ENCODE measurements at places on chromosomes 7 and 10. TPM values are rescaled to one million over a fixed set of nuclear protein-coding genes. Genes with fewer than 3 reads are reported as not detected.
A peak's percentile ranks its signal among the peaks of the same experiment; 100 is the strongest.

DNA sequence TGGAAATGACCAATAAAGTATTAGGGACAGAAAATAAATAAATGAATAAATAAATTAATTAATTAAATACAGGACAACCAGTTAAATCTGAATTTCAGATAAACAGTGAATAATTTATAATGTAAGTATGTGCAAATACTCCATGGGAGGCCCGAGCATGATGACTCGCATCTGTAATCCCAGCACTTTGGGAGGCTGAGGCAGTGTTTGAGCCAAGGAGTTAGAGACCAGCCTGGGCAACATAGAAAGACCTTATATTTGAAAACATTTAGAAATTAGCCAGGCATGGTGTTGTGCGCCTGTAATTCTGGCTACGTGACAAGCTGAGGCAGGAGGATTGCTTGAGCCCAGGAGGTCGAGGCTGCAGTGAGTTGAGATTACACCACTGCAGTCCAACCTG is 123.7 kb downstream of the CUL2 start:
- DNase-seq: no peak

GRCh38 chr7:54823776-54824175 is 64.8 kb upstream of the SEC61G start:
- DNase-seq: no peak

Gene DEPP1
- 172 TPM for total RNA-seq

DNA sequence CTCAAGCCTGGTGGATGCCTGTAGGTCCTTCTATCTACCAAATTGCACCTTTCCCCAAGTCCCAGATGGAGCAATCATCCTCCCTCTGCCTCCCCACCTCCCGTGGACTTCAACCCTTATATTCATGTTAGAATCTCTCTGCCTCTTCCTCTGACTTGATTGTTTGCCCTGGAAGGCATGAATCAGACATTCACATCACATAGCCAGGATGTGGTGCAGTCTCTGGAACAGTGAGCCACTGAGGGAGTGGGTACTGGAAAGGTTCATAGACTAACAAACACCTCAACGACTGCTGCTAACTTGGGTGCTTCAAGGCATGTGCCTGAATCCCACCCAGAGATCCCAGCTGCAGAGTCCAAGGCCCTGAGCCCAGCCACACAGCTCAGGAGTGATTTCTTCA is 494.0 kb downstream of the TNS3 start:
- no peak for DNase-seq

Gene PKD2L1
- not detected for total RNA-seq

Gene ARMC3
- not detected for total RNA-seq

Gene PAX2
- total RNA-seq: not detected

DNA sequence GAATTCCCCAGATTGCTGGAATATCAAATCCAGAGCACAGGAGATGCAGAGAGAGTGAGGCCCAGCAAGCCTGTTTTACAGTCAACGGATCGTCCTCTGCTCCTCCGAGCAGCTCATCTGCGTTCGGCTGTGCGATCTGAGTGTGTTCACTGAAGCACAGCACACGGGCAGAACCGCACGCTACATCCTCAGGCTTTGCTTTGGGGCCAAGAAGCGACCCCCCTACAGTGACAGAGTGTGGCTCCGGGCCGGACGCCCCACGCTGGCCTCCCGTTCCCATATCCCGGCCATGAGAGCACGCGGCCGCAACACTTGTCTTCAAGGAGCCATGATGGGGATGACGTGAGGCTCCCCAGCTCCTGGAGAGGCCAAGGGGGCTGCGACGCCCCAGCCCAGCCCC is 431.4 kb downstream of the DNAJB6 start:
- DNase-seq: no peak

- no peak for DNase-seq
These were observed at the start of gene HIP1 for GRCh38 chr7:75738604-75738974. Gene HIP1 (minus strand): TSS chr7:75738941. CDS start chr7:75738920, 21 bp downstream.

- DNase-seq: peak; percentile 80
These were observed 32.4 kb downstream of the UNC5B start for GRCh38 chr10:71244431-71245419.

- DNase-seq: no peak
These were observed 116.1 kb downstream of the INSYN2A start for GRCh38 chr10:127080317-127080716.

GRCh38 chr7:148397985-148398384 is 192.6 kb upstream of the C7orf33 start:
- no peak for DNase-seq

Gene MEOX2
- 8.1 TPM for total RNA-seq

DNA sequence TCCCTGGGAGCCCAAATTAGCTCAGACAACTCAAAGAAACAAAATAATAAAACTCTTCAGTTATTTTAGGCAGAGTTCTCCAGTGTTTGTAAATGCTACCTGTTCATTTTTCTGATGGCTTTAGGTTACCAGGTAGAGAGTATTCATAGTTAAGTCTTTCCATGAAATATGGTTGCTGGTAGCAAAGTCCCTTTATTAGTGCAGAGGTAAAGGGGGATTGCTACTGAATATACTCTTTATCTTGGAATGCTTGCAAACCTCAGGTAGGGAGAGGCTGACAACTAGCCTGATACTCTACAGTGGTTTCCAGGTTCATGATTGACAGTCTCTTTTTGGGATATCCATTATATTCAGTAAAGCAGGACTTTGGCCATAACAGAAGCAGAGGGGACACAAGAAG is 6.5 kb downstream of the TAX1BP1 start:
- DNase-seq: no peak

Gene NACAD
- total RNA-seq: 8.6 TPM

Gene SPDYE11
- total RNA-seq: not detected

DNA sequence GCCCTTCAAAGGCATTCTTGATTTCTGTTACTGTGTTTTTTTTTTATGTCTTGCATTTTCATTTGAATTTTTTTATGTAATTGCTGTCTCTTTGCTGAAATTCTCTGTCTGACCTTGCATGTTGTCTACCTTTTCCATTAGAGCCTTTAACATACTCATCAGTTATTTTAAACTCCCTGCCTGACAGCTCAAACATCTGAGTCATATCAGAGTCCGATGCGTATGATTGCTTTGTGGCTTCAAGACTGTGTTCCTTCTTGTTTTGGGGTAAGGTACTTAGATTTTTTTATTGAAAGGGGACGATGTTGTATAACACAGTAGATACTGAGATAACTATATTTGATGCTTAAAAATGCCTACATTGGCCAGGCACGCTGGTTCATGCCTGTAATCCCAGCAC is 9.7 kb upstream of the TARP start:
- no peak for DNase-seq

DNA sequence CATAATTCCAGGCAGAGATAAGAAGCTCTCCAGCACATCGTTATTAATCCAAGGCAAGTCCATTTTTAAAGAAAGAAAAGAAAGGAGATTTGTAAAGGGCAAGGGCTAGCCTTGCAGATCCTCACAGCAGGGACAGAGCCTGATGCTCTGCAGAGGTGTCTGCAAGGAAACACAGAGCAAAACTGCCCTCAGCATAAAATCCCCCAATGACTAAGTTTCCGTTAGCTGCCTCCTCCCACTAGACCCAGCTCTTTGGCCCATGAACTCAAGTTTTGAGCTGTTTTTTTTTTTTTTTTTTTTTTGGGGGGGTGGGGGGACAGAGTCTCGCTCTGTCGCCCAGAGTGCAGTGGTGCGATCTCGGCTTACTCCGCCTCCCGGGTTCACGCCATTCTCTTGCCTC is 300.7 kb downstream of the MTERF1 start:
- DNase-seq: no peak

DNA sequence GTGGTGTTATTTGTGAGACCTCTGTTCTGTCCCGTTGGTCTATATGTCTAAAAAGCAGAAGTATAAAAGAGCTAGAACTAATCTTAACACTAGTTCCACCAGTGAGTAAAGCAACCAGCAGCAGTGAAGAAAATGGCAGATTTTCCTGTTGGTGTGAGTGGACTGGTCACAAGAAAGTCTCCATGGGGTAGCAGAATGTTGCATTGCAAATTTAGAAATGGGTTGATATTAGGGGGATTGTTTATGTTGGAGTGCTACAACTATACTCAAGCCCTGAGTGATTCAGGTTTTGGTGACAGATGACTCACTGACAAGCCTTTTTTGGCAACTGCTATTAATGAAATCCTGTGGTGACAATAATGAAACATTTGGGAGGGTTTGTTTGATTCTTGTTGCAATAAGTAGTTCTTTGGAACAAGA is 5.6 kb downstream of the AVL9 start:
- DNase-seq: no peak
